Type B pancreatic cell (in vitro differentiated cells): ENCODE measurements at places on chromosomes 6 and 20. TPM values are rescaled to one million over a fixed set of nuclear protein-coding genes. Genes with fewer than 3 reads are reported as not detected.

DNA sequence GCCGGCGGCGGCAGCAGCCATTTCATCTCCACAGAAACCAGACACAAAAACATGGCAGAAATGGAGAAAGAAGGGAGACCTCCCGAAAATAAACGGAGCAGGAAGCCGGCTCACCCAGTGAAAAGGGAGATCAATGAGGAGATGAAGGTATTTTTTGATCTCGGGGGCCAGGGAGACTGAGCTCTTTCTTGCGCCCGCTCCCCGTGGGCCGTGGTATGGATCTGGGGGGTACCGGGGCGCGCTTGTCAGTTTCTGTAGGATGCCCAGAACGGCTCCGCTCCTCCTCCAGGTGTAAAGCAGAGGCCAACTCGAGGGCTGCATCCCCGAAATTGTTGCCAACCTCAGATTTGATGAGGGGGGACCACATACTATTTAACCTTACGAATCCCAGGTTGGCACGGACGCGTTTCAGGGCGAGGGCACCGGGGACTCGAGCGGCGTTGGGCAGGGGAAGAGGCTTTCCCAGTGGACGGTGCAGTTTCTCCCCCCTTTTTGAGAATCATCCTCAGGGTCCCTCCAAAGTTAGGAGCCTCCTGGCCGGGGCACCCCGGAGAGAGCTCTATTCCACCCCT lies 735 bp downstream of the SOBP start:
- H3K27me3 ChIP-seq: peaks cover 49% of the 10 kb centered on the region
- H3K4me1 ChIP-seq: peaks cover 22% of the 10 kb centered on the region
- H3K36me3 ChIP-seq: peaks cover 4% of the 10 kb centered on the region
- no peak for DNase-seq
- peak overlapping the region; percentile 31 for H3K27ac ChIP-seq

Gene FUCA2
- total RNA-seq: 48.0 and 71.9 TPM in 2 replicates

- DNase-seq: no peak
- H3K4me3 ChIP-seq: no peak overlapping the region
Observed at GRCh38 chr20:25257130-25257529, 9.2 kb downstream of the PYGB start.

GRCh38 chr6:42135722-42136121 lies 6.7 kb downstream of the C6orf132 start:
- H3K27me3 ChIP-seq: peaks cover 1% of the 10 kb centered on the region
- peaks cover 33% of the 10 kb centered on the region for H3K4me1 ChIP-seq
- no peak overlapping the region for H3K4me3 ChIP-seq
- no peak overlapping the region for H3K27ac ChIP-seq

- H3K27ac ChIP-seq: peak overlapping the region; percentile 57
- no peaks in the 10 kb centered on the region for H3K27me3 ChIP-seq
- no peak overlapping the region for H3K4me3 ChIP-seq
- H3K4me1 ChIP-seq: peaks cover 29% of the 10 kb centered on the region
Observed at GRCh38 chr6:137861550-137862337, 5.3 kb upstream of the TNFAIP3 start.

GRCh38 chr20:60138256-60139220 lies 180.3 kb downstream of the CDH26 start:
- H3K36me3 ChIP-seq: no peaks in the 10 kb centered on the region
- H3K27me3 ChIP-seq: no peaks in the 10 kb centered on the region
- H3K27ac ChIP-seq: peak overlapping the region; percentile 46
- H3K4me1 ChIP-seq: peaks cover 24% of the 10 kb centered on the region
- no peak overlapping the region for H3K4me3 ChIP-seq

Gene PPP1R3G
- 0.19 and 0.45 TPM in 2 replicates for total RNA-seq

DNA sequence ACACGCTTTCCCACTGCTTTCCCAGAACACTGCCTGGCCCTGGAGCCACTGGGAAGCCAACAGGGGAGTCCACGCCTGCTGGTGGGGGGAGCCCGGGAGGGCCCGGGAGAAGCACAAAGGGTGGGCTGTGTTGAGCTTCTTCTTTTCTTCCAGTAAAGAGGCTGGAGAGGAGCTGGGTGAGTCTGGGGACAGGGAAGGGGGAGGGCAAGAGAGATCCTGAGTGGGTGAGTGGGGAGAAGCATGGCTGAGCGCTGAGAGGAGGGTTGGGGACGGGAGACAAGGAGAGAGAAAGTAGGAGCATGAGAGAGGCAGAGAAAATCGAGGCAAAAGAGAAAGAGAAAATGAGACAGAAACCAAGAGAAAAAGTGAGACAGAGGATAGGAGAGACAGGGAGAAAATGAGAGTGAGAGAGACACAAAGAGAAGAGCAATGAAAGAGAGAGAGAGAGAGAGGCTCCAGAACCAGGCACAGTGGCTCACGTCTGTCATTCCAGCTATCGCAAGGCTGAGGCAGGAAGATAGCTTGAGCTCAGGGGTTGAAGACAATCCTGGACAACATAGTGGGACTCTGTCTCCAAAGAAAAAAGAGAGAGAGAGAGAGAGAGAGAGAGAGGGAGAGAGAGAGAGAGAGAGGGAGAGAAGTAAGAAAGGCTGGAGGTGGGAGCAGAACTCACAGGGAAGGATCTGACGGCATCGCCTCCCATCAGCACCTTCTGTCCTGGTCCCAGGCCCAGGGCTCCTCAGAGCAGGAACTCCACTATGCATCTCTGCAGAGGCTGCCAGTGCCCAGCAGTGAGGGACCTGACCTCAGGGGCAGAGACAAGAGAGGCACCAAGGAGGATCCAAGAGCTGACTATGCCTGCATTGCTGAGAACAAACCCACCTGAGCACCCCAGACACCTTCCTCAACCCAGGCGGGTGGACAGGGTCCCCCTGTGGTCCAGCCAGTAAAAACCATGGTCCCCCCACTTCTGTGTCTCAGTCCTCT lies 2.0 kb downstream of the LST1 start:
- no peak for DNase-seq
- peak overlapping the region; percentile 62 for H3K27ac ChIP-seq
- no peaks in the 10 kb centered on the region for H3K36me3 ChIP-seq
- H3K27me3 ChIP-seq: peaks cover 17% of the 10 kb centered on the region

DNA sequence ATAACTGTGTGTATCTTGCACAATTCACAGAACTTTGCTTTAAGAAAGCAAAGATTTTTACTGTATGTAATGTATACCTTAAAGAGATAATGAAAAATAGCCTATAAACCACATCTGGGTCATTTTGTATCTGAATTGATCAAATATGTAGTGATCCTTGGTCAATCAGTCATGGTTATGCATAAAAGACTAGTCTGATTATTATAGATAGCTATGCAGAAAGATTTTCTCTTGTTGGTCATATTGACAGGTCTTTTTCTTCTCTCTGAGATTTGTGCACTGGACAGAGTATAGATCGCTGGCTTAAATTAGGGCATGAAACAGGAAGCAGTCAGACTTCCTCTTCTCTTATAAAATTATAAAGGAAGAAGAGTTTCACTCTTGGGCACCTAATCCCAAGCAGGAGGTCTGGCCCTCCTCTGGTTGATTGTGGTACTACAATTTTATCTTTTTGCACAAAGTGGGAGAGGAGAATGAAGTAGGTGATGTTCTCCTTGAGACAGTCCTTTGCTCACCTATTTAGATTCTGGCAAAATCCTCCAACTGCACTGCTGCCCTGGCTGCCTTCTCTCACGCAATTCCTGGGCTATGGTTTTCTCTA lies 380.9 kb upstream of the RGS17 start:
- no peak for DNase-seq
- no peaks in the 10 kb centered on the region for H3K36me3 ChIP-seq
- H3K27me3 ChIP-seq: no peaks in the 10 kb centered on the region
- H3K4me1 ChIP-seq: no peaks in the 10 kb centered on the region
- H3K4me3 ChIP-seq: no peak overlapping the region
